ENCODE measurements at places on chromosomes 5 and 9. TPM values are rescaled to one million over a fixed set of nuclear protein-coding genes. Genes with fewer than 3 reads are reported as not detected.

The BRINP1 gene
- 31.2 TPM for total RNA-seq

The INPP5E gene
- 6.7 TPM for total RNA-seq

The ACOT12 gene
- 6.5 TPM for total RNA-seq

The BNC2 gene
- 38.9 TPM for total RNA-seq

The DAB2IP gene
- 22.4 TPM for total RNA-seq

The COL15A1 gene
- 0.05 TPM for total RNA-seq

The TPPP gene
- 1.7 TPM for total RNA-seq

The CCDC192 gene
- total RNA-seq, result 0.41 TPM

The ACSL6 gene
- total RNA-seq, result 17.4 TPM

The ANKS6 gene
- 16.6 TPM for total RNA-seq

The APBA1 gene
- 16.0 TPM for total RNA-seq

The NELFB gene
- 37.5 TPM for total RNA-seq

The SPACA9 gene
- total RNA-seq, result 6.3 TPM
